PC-9 (cell line): ENCODE measurements at places on chromosomes 4 and X. TPM values are rescaled to one million over a fixed set of nuclear protein-coding genes. Genes with fewer than 3 reads are reported as not detected.

HELT gene
- not detected in 2 replicates for total RNA-seq

GRCh38 chr4:176191974-176192373 is 3.4 kb downstream of the SPATA4 start:
- H3K4me3 ChIP-seq: no peak overlapping the region
- H3K36me3 ChIP-seq: no peaks in the 10 kb centered on the region
- no peak for DNase-seq
- no peak overlapping the region for H3K27ac ChIP-seq
- 0 out of 2 replicates have a peak, but pooled peaks cover 5% of the 10 kb centered on the region for H3K4me1 ChIP-seq

RBBP7 gene
- total RNA-seq: 152 and 197 TPM in 2 replicates

DNA sequence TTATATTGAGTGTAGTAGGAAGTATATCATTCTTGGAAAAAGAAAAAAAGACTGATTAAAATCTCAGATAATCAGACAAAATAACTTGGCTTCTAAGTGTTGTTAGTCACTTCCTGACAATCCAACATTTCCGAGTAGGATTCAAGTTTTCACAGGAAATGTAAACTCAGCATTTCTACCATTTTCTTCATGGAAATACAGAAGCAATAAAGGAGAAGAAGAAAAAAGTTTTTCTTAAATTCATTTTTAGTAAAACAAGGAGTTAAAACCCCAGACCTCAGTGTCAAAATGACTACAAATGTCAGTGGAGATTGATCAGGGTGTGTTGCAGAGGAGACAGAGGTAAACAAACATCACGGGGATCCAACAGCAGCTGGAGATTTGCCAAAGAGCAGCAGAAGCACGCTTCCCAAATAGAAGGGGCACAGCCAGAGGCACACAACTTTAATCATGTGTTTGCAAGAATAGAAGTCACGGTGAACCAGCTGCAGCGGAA is 129.3 kb upstream of the FAM9B start:
- peaks cover 45% of the 10 kb centered on the region for H3K4me1 ChIP-seq
- DNase-seq: no peak
- no peak overlapping the region for H3K4me3 ChIP-seq
- H3K36me3 ChIP-seq: no peaks in the 10 kb centered on the region
- H3K27ac ChIP-seq: peak overlapping the region; percentile 37; the same call in 1 of the 2 replicates

KCND1 gene
- 1.2 and 2.2 TPM in 2 replicates for total RNA-seq

DNA sequence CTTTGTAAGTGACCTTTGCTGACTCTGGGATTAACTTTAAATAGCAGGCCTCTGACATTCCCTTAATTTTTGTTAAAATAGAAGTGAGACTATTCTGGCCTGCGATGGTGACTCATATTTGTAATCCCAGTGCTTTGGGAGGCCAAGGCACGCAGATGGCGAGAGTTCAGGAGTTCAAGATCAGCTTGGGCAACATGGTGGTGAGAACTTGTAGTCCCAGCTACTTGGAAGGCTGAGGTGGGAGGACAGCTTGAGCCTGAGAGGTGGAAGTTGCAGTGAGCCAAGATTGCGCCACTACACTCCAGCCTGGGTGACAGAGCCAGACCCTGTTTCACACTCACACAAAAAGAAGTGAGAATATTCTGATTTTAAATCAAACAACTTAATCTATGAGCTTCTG is 27.3 kb downstream of the ZNF330 start:
- no peaks in the 10 kb centered on the region for H3K36me3 ChIP-seq
- H3K4me3 ChIP-seq: no peak overlapping the region
- no peak overlapping the region for H3K27ac ChIP-seq
- no peaks in the 10 kb centered on the region for H3K4me1 ChIP-seq
- no peaks in the 10 kb centered on the region for H3K27me3 ChIP-seq
- DNase-seq: no peak

QRFPR gene
- total RNA-seq: 0.28 TPM in 1 of 2 replicates, not detected in the other

DNA sequence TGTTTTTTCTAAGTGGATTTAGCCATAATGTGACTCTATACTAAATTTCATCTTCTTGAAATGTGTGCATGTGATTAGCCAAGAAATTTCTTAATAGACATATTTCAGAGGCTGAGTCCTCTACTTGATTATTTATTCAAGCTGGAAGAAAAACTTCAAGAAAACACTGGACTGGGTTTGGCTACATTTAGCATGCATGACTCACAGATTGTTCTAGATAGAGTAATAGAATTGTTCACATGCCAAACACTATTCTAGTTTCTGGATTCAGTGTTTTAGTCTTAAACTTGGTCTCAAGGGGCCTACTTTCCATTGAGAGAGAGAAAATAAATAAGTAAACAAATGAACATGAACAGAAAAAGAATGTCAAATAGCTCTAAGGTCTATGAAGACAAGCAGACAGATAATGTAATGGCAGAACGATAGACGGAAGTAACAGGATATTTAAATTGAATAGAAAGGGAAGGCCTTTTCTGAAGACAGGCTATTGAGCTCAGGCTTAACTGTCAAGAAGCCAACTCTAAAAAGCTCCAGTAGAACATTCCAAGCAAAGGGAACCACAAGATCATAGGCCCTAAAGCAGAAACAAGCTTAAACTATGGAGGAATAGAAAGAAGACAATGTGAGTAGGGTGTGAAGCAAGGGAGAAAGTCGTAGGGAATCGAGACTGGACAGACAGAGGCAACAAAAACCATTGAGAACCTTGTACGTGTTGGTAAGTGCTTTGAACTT is 104.6 kb downstream of the TMEM144 start:
- peaks cover 3% of the 10 kb centered on the region; the same call in 1 of the 2 replicates for H3K4me1 ChIP-seq
- DNase-seq: no peak
- H3K27ac ChIP-seq: no peak overlapping the region
- H3K27me3 ChIP-seq: no peaks in the 10 kb centered on the region
- H3K36me3 ChIP-seq: no peaks in the 10 kb centered on the region

NOX1 gene
- total RNA-seq: not detected in 2 replicates
